ENCODE measurements at places on chromosomes 2 and 18.
A peak's percentile ranks its signal among the peaks of the same experiment; 100 is the strongest.

- DNase-seq: no peak
Measured at GRCh38 chr2:10252661-10253060, 50.0 kb upstream of the HPCAL1 start.

- peak; percentile 61 for DNase-seq
Measured at GRCh38 chr2:113203901-113204519, 30.2 kb downstream of the PSD4 start.

- DNase-seq: no peak
Measured at GRCh38 chr2:158668001-158668765, 126.9 kb upstream of the DAPL1 start.

DNA sequence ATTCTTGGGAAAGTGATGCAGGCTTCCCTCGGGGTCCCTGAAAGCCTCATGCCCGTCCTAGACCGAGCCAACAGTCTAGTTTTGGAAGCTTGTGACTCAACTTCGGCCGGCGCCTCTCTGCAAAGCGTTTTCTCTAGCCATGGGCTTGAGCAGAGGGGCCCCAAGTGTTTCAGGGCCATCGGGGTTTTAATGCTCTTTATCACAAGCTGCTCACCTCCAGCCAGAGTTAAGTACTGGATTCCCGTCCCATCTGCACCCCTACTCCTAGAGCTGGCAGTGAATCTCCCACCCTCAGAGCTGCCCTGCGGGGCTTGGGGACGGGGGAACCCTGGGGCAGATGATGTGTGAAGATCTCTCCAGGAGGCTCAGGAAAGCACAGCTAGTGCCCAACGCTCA is 7.3 kb downstream of the RAX start:
- no peak for DNase-seq

- no peak for DNase-seq
Measured at GRCh38 chr2:238167761-238168160, 9.0 kb downstream of the ERFE start.

DNA sequence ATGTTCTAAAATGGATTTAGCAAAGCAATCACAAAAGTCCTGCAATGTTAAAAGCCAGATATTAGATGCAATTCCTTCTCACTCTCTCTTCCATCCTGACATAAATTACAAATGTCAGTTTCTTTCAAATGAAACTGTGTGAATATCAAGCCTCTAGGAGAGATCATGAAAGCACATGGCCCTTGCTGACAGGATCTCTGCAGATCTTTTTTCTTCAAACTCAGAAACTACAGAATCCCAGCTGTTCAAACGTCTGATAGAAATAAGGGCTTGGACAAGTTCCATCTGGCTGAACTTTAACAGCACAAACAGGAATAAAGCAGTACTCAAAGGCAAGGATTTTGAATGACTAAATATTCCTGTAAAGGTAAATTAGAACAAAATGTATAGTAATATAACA is 47.6 kb downstream of the PDE1A start:
- DNase-seq: no peak

GRCh38 chr2:69933839-69934613 is 19.1 kb downstream of the MXD1 start:
- DNase-seq: no peak

DNA sequence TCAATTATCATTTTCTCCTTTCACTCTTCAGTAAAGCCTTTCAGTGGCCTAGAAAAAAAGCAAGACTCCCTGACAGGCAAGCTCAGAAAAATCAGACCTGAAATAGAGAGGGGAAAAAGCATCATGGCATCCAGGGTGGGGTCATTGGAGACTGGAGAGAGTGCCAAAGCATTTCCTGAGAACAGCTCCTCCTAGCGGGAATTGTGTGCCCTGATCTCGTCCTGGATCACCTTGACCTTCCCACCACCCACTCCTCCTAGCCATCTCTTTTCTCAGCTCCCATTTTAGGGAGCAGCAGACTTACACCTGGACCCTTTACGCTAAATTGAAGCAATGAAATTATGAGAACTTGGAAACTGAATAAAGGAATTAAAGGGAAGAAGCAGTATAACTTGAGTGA is 176.6 kb downstream of the VWC2L start:
- no peak for DNase-seq

DNA sequence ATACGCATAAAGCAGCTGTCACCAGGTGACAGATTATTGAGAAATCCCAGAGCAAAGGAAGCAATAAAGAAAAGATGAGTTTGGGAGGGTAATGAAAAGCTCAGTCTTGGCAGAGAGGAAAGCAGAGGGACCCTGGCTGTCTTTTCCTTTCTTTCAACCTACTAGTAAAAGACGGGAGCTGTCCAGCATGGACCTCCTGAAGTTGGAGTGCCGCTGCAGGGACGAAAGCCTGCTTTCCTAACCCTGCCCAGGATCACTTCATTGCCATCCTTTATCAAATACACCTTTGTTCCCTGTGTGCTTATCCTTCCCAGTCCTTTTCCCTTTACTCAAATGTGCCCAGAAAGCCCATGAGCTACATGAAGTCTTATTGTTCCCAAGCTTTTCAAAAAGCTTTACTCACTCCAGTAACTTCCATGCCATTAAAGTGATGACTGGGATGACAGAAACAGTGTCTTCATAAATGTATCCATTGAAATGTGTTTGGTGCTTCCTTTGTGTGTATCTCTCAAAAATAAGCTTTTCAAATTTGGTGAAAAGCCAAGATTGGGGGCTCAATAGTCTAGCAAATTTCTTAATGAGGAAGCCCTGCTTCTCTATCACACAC is 3.7 kb upstream of the SPR start:
- no peak for DNase-seq

DNA sequence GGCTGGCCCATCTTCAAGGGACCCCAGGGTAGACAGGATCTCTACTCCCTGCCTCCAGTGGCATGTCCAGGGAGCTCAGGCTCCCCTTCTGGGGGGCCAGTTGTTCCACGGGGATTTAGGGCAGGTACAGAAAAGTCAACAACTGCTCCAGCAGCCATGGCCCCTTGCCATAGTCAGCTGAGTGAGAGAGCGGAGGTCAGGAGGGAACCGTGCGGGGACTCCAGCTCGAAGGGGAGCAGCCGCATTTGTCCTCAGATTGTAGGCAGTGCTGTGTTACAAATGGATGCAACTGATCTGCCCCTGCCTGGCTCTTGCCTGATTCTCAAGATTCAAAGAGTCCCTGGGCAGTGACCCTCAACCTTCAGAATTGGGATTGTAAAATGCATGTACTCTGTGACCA is 49.9 kb downstream of the ITGB1BP1 start:
- no peak for DNase-seq

GRCh38 chr2:206125901-206126300 is 33.3 kb downstream of the NDUFS1 start:
- no peak for DNase-seq

DNA sequence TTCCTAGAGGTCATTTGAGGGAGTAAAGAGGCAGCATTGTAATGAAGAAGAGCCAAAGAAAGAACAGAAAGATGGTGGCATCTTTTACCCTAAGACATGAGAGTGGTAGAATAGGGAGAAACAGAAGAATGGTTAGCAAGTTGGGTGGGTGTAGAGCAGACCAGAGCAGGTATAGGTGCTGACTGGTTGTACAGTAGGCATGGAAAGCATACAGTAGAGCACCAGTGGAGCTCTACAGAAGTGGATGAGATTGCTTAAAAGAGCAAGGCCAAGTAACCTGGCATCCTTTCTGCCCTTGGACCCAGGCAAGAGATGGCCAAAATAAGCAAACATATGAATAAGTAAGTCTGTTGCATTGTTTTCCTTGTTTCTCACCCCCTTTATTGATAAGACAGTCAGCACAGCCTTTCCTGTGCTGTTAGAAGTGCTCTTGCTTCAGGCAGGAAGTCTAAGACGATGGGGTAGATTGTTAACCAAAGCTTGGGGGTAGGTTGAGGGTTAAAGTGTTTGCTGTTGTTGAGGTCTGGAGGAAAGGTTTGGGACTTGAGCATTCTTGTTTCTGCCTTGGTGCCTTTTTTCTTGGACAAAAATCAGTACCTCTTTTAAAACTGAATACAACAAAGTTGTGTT is 76.9 kb downstream of the DIS3L2 start:
- DNase-seq: no peak

DNA sequence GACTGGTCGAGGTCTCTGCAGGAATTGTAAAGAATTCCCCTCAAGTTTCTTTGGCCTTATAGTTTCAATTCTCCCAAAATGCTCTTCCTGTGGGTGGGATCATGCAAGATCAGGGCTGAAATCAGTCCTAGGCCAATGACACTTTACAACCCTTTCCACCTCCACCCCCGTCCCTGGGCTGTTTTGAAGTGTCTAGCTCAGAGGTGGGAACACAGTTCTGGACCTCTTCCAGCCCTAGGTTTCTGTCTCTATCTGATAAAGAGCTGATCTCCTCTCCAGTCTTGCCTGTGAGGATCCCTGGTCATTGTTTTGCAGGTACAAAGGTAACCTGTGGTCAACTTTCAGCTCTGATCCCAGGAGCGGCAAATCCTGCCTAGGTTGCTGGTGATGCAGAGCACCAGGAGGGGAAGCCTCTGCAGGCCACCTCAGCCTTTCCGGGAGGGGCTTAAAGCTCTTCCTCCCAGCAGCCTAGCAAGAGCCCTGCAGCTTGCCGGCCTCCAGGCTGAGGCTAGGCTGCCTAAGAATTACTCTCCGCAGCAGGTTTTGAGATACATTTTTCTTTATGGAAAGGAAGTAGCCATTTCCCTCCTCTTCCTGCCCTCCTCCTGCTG is 69.8 kb upstream of the WIPF1 start:
- DNase-seq: no peak

- DNase-seq: no peak
Measured at GRCh38 chr2:105904938-105905337, 160.2 kb downstream of the NCK2 start.

All from NK-92 treated with Interleukin-12 subunit alpha and Interleukin-12 subunit beta, amount 100 ng/mL, for 24 hours (cell line).